ENCODE measurements at places on chromosomes 7 and 10.
A peak's percentile ranks its signal among the peaks of the same experiment; 100 is the strongest.

GRCh38 chr7:1111156-1111555, 23.2 kb downstream of the GPER1 start:
- no peak for DNase-seq

DNA sequence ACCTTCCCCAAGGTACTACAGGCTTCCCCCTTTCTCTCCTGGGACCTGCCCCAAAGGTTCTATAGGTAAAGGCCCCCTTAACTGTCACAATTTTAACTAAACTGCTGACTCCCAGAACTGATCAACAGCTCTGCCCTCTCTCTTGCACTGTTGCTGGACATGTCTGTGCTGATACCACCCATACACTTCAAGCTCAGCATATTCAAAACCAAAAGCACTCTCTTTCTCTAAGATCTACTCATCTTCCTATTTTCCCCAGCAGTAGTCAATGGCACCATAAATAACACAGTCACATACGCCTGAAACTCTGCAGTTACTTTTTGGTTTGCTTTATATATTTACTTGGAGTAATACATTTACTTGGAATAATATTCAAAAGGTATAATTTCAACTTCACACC, 12.3 kb downstream of the OSBPL3 start:
- DNase-seq: no peak

GRCh38 chr10:112376396-112376790, 2.5 kb downstream of the ACSL5 start:
- no peak for DNase-seq

DNA sequence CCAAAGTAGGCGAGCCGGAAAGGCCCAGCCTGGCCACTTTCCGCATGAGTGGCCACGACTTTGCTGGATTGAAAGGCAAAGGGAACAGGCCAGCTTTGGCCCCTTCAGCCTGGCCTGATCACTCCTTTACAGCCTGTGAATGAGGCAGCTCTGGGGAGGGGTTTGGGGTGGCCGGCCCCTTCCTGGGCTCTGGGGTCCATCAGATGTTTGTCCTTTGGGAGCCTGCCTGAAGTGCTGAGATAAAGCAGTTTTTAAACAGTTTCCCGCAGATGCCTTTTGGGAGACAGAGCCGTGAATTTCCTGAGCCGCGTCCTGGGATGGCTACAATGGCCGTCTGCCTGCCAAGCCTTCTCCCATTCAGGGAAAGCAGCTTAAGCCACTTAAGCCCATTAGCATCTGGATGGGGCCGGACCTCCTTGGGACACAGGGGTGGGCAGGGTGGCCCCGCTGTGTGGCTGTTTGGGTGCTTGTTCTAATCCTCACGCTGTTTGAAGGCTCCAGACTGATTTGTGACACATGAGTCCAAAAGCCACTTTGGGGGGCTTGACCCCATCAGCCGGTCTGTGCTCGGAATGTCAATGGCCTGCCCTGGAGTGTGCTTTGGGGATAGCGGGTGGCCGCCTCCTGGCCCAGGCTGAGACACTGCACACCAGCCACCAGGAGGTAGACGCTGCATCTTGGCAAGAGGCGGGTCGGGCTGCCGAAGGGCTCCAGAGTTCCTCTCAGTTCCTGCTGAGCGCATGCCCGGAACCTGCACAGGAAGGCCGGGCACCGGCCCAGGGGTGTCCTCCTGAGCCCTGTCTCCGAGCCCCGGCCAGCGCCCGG, 38.9 kb downstream of the NKX6-2 start:
- DNase-seq: no peak

- no peak for DNase-seq
Observed at GRCh38 chr7:66768865-66769832, 28.6 kb downstream of the RABGEF1 start.

- DNase-seq: no peak
Observed at GRCh38 chr10:43610636-43611035, 4.4 kb downstream of the ZNF485 start.

GRCh38 chr10:114118514-114118913, 55.5 kb downstream of the CCDC186 start:
- DNase-seq: no peak

DNA sequence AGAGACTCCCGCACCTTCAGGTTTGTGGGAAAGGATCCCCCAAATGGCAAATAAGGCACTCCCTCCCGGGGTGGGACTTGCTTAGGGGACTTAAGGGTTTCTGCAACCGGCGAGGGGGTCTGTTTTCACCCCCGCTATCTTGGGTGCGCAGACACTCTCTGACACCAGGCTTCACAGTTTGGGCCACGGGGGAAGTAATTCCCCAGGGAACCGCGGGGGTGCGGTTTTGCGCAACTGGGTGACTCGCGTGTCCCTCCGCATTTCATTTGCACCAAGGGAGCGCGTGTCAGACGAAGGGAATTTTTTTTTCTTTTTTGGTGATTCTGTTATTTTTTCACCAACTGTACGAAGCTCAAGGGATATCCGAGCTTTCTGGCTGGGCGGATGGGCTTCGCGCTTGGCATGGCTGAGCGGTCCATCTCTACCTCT, 1.7 kb downstream of the GRM8 start:
- DNase-seq: no peak

DNA sequence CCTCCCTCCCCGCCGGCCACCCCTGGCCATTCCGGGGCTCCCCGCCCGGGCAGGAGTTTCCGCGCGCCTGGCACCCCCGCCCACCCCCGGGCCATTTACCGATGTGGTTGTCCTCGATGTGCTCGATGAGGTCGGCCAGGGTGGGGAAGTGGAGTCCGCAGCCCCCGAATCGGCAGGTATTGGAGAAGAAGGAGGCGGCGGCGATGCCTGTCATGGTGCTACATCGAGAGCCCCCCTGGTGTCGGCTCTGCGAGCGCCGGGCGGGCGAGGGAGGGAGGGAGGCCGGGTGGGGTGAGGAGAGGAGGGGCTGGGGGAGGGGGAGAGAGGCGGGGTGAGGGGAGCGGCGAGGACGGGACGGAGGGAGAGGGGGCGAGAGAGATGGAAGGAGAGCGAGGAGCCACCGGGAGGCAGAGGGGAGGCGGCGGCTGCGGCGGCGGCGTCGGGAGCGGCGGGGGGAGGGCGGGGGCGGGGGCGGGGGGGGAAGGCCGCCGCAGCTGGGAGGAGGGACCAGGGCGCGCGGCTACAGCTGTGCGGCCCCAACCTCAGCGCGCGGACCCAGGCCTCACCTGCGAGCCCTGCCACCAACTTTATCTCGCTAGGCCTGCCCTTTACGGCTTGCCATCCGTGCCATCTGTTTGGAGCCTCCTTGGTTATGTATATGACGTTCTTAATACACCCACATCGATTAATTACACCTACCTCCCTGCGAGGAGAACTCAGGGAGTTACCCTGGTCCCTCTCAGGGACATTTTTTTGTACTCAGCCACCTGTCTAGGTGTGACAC, at the start of gene JAZF1:
Gene JAZF1, minus strand, starts transcription at position 432 of the 784 bp plus-strand sequence.
- DNase-seq: peak; percentile 75

GRCh38 chr10:49109669-49110340, 5.5 kb downstream of the VSTM4 start:
- no peak for DNase-seq

DNA sequence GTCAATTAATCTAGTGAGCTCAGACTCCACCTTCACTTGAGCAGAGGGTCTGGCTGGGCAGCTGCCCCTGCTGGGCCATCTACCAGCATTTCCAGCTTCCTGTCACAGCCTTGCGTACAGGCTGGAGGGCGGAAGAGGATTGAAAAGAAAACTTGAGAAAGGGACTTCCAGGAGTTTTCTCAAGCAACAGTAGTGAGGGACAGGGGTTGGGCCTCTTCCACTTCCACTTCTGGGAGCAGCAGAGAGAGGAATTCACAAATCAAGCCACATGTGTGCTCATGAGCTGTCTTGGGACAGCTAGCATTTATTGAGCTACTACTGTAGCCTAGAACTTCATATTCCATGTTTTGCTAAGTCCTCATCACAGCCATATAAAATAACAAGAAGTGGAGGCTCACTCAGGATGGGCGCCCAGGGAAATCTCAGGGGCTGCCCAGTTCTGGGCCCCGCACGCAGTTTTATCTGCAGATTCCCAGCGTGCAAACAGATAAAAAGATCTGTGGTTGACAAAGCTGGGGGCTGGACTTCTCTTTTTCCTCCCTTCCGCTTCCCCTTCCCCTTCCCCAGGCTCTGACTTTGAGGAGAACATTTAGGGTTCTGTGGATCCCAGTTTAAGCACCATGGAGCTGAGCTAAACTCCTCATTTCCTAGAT, 135.8 kb downstream of the RGS10 start:
- DNase-seq: no peak

DNA sequence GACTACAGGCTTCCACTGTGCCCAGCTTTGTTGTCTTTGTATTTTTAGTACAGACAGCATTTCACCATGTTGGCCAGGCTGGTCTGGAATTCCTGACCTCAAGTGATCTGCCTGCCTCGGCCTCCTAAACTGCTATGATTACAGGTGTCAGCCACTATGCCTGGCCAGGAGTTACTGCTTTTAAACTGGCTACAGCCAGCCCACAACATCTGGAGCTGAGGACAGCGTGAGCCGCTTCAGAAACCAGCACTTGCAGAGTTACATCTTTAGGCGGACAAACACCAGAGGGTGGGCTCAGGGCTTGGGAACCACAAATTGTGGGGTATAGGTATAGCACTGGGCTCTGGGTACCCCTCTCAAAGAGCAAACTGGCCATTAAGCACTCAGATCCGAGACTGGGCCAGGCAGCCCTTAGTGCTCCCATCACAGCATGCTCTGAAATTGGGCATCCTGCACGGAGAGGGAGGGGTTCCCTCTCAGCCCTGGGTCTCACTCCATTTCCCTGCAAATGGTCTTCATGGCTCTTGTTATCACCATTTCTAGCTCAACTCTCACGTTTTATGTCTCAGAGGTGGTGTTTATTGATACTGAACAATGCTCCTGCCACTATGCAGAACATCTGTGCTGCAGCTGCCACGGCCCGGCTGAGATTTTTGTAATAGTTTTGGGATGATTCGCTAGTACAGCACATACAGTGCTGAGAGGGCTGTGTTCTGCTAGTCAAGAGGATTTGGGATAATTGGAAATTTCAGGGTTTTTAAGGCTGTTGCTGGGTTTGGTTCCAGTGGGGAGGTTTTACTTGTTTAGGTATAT, 146.4 kb upstream of the LYZL2 start:
- no peak for DNase-seq

GRCh38 chr7:88132725-88133124, 87.1 kb downstream of the SRI start:
- no peak for DNase-seq

DNA sequence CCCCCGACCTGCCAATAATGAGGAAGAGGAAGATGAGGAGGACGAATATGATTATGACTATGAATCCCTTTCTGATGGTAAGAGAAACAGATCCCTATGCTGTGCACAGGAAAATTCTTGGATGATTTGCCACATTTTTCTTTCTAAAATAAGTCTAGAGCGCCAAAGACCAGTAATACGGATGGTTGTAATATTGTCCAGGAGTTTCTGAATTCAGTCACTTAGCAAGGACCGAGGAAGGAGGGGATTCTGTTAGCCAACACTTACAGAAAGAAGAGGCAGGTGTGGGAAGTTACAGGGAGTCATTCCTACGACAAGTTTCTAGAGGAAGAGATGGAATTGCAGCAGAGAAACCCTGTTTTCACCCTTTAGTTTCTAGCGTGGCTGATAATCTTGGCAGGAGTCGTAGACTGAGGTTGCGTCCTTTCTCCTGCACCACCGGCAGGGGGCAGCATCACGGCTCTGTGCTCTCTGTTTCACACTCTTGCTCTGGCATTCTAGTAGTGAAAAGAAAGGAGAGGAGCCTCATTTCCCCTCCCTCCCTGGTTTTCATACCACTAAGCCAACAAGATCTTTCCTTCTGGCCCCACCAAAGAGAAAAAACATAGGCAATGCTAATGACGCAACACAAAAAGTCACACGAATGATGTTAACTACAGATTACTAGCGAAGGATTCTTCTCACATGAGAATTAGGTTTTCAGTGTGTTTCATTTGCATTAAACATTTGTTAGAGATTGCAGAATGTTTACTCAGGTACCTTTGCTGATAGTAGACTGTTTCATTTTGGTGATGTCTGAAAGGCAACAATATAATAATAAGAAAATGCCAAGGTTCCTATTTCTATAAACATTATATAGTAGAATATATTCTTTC, 82.7 kb downstream of the NOC3L start:
- DNase-seq: no peak

GRCh38 chr7:67781841-67782240, 785.2 kb downstream of the TYW1 start:
- DNase-seq: no peak

DNA sequence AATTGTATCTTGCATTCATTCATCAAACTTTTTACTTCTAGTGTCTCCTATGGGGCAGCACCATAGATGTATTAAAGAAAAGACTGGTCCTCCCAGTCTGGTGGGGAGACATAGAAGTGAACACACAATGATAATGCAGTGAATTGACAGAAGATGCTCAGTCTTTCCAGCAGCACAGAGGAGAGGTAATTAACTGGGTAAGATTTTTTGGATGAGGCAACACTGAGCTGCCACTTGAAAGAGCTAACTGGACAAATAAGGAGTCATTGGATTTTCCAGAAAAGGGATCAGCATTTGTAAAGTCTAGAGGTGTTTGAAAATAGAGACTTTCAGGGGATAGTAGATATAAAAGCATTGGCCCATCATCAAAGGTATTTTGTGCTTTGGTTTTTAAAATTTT, 7.2 kb upstream of the ITPRIP start:
- DNase-seq: no peak

DNA sequence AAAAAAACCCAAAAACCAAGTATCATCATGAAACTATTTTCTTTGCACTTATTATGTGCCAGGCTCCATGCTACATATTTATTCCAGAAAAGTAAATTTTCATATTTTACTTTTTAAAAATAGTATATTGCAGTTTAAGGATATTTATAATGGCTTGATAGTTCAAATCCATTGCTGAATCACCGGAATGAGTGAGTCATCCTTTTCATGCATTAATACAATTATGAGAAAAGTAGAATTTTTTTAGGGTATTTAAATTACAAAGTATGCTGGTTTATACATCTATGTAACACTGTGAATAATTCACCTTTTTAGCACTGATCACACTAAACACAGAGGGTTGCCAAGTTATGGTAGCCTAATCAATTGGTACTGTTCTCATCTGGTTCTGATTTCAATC, 54.3 kb downstream of the SLC16A9 start:
- no peak for DNase-seq

- DNase-seq: no peak
Observed at GRCh38 chr10:30062090-30062489, 2.7 kb upstream of the JCAD start.

- no peak for DNase-seq
Observed at GRCh38 chr10:35356725-35357092, 20.4 kb downstream of the CCNY start.

DNA sequence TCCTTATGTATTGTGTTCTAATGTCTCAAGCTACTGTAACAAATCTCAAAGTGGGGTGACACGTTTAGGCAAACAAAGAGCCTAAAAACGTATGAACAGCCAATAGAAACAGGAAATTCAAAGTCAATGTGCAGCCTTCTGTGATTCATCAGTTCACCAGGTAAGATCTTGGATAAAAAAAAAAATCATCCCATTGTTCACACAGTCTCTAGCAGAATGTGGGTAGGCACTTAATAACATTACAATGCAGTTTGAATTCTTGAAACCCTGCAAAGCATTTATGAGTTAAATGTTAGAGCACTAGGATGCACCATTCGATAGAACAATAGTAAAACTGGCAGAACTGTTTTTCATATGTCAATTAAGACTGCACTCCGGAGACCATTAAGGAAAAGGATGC, 88.2 kb upstream of the HDAC9 start:
- no peak for DNase-seq

All from NCI-H1092 treated with DMSO at 0.1 percent for 48 hours (cell line).